ENCODE measurements at places on chromosomes 4 and X.
A peak's percentile ranks its signal among the peaks of the same experiment; 100 is the strongest.

DNA sequence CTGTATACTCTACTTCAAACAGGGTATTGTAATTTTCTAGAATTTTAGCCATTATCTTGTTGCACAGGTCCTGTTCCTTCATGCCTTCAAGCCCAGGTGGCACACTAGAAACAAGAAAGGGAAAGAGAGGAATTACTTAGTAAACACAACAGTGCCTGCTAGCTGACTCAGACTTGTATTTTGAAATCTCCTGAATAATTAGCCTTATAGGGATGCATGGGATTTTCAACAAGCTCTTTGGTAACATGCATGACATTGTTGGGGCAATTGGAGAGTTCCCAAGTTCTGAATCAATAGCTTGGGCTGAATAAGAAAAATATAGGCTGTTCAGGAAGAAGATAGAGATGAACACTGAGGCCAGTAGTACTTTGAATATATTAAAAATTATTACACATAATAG lies 118.8 kb downstream of the FAM13A start:
- no peak for DNase-seq

DNA sequence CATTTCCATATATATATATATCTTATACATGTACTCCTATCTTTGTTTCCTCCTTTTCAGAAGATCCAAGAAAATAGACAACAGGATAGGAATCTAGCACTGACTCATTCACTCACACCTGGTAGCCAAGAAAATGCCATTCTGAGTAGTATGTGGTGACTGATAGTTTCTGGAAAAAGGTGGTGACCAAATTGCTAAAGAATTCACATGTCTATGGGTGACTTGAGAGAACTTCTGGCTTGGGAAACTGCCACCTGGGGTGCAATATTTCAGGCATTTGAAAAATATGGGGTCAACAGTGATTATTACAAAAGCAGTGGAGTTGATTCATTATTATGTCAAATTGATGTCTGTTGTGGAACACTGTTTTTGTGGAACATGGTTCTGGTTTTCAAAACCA lies 605.1 kb downstream of the PCDH18 start:
- DNase-seq: no peak

DNA sequence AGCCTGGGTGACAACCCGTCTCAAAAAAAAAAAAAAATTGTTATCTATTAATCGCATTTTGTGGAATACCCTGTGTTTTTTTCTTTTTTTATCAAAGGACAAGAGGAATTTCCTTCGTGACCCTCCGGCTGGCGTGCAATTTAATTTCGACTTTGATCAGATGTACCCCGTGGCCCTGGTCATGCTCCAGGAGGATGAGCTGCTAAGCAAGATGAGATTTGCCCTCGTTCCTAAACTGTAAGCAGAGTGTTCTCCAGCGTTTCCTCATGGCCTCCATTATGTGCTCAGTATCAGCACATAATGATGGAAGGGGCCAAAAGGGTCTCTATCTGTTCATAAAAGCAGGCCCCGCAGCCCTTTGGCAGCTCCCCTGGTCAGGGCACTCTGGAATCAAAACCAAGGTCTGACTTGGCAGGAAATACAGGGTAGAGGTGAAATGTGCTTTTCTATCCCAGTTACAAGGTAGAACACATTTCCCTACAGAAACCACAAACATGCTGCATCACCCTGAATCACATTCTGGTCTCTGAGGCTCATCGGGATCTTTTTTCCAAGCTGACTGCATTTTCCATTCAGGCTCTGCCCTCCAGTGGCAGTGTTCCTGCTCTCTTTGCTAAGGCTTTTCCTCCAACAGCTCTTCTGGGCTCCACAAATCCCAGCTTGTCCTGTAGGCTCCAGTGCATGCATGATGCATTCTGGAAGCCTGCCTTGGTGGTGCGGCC lies 24.4 kb downstream of the SYAP1 start:
- no peak for DNase-seq

DNA sequence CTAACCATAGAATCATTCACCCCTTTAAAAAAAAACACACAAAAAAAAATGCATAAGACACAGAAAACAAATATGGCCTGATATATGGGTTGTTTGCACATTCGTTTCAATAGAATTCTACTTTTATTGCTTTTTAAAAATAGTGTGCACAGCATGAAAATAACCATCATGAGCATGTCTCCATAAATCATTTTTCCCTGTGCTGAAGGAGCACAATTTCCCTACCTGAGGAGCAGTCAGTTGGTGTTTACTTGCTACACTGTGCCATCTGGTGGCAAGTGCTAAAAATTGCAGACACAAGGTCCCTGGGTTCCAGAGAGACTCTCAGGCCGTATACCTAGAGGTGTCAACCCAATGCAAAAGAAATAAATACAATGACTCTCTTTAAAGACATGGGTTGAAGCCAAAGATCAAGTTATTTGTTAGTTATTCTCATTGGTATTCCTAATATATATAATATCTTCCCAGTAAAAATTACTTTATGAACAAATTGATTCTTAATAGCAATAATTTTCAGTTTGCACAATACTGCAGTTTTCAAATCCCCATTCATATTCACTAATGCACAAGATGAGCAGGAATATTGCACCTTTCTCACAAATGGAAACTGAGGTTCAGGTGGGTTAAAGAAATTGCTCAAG lies 551.4 kb downstream of the IQCM start:
- no peak for DNase-seq

- DNase-seq: no peak
These were observed 322.0 kb downstream of the TMA16 start for GRCh38 chr4:163816494-163816893.

DNA sequence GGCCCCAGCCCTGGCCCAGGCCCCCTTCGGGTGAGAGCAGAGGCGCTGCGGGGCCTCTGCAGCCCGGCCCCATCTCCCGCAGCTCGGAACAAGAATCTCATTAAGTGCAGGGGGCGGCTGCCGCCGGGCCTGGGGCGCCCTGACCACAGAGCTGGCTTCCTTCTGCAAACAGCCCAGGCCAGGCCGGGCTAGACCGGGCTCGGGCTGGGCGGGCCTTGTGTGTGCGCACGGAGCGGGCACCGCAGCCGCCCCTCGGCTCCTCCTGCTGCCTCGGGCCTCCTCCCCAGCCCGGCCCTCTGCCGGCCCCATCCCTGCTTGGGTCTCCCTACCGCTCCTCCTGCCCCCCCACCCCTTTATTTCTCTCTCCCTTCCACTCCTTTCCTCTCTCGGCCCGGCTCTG lies 83.3 kb downstream of the EFNB1 start:
- DNase-seq: no peak

DNA sequence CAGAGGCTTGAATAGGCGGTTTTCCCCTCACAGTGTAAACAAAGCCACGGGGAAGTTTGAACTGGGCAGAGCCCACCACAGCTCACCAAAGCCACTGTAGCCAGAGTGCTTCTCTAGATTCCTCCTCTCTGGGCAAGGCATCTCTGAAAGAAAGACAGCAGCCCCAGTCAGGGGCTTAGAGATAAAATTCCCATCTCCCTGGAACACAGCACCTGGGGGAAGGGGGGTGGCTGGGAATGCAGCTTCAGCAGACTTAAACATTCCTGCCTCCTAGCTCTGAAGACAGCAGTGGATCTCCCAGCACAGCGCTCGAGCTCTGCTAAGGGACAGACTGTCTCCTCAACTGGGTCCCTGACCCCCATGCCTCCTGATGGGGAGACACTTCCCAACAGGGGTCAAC lies 44.0 kb upstream of the USP38 start:
- no peak for DNase-seq

- no peak for DNase-seq
These were observed 47.2 kb upstream of the HS3ST1 start for GRCh38 chr4:11475871-11476270.

DNA sequence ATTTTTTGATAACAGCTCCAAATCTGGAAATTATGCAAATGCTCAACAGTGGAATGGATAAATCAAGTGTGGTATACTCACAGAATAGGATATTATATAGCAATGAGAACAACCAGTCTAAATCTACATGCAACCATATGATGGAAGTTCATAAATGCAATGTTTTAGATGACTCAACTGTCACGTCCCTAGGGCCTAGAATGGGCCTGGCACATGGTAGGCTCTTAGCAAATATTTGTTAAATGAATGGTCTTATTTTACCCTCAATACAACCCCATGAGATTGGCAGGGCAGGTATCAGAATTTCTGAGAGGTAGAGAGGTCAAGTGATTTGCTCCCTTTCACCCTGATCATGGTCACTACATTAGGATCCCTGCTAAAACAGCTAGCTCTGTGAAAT lies 14.6 kb upstream of the NKX3-2 start:
- DNase-seq: no peak

- no peak for DNase-seq
These were observed 45.0 kb upstream of the CPLX1 start for GRCh38 chr4:870951-871350.

DNA sequence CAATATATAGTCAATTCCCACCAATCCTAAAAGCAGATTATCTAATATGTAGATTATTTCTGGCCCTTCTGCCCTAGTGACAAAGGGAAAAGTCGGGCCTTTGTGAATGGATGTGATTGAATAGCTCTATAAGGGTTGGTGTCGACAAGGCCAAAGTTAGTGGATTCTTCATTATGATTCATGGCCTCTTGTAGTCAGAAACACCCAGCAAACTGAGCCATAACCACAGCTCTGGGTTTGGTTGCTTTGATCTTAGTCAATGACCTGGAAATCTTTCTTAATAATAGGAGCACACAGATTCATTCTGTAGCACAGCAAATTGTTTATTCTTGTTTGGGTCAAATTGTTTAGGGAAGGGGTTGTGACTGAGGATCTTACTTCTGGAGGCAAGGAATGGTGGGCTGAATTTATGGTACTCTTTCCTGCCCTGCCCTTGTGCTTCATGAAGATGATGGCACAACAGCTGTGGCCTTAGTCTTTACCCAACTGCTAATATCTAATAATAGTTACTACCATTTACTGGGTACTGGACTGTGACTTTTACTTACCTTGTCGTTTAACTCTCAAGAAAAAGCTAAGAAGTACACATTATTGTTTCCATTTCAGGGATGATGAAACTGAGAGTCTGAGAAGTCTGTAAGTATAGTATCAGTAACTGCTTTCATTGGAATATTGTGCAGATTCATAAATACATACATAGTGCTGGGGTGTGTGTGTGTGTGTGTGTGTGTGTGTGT lies 74.0 kb downstream of the AFF2 start:
- DNase-seq: no peak

DNA sequence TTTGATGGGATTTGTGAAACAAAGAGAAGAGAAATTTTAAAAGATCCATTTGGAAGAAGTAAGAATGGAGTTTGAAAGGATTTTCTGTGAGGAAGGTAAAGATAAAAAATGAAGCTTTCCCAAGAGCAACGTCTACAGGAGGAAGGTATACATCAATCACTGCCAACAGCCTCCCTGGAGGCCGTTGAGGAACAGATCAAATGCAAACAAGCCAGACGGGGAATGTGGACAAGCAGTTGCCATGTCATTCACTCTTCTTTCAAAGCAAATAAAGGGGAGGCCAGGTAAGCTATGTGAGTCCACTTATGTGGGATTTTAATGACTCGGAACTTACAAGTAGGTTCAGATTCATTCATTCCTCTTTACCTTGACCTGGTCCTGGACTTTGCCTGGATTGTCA lies 1020.5 kb upstream of the AGA start:
- no peak for DNase-seq

DNA sequence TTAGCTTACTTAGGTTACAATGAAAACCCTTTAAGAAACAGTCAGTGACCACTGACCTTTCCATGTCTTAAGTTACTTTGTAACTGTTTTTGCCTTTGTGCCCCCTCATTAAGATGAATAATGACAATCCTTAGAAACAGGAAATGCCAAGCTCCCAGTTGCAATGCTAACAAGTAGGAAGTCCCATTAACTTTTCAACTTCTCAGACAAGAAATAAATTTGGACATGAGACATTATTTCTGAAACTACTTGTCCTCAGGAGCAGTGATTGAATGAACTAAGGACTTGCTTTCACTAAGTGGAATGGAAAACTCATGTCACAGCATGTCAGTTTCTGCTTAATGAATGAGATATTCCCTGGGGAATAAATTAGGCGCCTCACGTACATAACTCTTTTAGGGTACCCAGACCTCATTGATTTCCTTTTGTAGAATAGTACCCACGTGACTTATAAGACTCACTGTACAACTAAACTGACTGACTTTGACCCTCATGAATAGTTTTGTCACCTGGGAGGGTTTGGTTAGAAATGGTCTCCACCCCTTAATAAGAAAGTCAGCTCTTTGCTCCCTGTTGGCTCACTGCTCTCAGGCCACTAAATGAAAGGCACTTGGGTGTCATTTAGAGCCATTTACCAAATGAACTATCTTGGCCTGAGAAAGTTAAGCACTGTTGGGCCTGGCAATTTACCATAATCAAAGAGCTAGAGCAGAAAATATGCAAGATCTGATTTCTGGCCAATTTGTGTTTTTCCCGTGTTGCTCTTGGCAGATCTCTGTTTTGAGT lies 383.9 kb downstream of the RPA4 start:
- no peak for DNase-seq

- DNase-seq: no peak
These were observed 87.0 kb upstream of the RPL34 start for GRCh38 chr4:108533245-108533844.

DNA sequence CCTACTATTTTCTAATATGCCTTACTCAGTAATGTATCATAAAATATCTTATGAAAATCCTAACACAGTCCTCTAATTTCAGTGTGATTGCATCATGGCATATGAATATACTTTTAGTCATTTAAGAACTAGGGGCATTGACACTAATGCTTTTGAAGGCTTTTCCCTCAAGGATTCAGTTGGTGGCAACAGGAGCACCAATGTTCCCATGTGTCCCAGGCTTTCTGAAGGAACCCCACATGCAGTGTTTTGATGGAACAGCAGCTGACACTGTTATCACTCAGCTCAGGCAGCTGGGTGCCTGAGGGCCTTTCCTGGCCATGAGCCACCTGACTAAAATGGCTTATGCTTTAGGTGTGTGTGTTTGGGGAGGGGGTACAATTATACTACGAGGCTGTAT lies 348.3 kb downstream of the ARHGAP24 start:
- DNase-seq: no peak

DNA sequence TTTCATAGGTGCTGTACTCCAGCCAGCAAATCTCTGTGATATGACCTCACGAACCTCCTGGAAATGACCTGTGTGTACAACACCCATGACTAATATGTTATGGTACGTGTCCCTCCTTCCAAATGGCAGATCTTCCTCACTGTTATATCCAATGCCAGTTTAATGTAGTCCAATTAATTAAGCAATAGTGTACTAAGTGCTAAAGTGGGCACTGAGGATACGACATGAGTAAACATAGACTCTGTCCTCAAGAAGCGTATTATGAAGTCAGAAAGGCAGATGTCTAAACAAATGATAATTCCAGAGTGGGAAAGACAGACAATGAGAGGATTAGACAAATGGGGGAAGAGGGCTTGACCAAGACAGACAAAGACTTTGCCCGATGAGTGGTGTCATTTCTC lies 33.9 kb downstream of the GPRIN3 start:
- no peak for DNase-seq

DNA sequence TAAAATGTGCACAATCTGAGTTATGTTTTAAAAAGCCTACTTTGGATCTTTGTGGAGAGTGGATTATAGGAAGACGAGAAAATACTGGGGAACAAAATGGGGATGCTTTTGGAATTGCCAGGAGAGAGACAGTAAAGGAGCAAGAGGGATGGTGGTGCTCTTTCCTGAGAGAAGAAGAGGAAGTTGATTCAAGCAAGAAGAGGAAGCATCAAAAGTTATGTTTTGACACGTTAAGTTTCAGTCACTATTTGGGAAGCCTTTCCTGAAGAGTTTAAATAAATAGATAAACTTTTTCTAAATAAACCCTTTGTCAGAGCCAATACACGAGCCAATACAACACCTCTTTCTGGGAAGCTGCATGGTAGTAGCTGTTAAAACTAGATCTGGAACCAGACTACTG lies 394.1 kb downstream of the GALNTL6 start:
- no peak for DNase-seq

GRCh38 chrX:46180258-46180687 lies 364.9 kb downstream of the ZNF674 start:
- peak; percentile 24 for DNase-seq

GRCh38 chr4:183285886-183286285 lies 34.2 kb downstream of the CLDN22 start:
- DNase-seq: no peak
